ENCODE measurements at places on chromosomes 16 and 17.
A peak's percentile ranks its signal among the peaks of the same experiment; 100 is the strongest.

DNA sequence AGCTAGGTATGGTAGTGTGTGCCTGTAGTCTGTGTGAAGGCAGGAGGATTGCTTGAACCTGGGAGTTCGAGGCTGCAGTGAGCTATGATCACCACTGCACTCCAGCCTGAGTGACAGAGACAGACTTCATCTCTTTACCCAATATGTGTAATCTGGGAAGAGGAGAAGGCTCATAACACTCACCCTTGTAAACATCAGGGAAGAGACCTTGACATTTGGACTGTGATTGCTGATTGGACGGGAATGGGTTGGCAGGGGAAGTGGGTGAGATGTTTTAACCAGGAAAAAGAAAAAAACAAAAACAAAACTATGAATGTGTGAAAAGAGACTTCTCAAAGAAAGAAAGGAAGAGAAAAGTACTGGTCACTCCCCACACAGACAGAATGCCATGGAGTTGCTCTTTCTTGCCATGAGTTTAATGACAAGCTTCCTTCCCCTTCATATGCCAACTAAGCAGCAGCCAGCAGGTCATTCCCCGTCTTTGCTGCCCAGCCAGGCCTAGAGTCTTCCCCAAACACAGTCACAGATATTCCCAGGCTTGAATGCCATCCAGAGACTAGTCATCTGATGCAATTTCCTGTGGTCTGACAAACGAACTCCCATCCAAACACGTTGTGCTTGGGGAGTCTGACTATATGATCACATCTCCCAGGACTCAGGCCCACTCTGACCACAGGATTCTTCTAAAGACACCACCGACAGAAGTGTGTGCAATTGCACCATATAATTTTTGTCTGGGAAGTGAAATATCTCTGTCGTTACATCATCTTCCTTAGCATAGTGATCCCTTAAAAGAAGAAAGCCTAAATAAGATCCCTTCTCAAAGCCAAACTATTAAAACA, 3.6 kb upstream of the XAF1 start:
- DNase-seq, result no peak

- no peak for DNase-seq
Observed at GRCh38 chr16:13558752-13559151, 361.2 kb upstream of the ERCC4 start.

DNA sequence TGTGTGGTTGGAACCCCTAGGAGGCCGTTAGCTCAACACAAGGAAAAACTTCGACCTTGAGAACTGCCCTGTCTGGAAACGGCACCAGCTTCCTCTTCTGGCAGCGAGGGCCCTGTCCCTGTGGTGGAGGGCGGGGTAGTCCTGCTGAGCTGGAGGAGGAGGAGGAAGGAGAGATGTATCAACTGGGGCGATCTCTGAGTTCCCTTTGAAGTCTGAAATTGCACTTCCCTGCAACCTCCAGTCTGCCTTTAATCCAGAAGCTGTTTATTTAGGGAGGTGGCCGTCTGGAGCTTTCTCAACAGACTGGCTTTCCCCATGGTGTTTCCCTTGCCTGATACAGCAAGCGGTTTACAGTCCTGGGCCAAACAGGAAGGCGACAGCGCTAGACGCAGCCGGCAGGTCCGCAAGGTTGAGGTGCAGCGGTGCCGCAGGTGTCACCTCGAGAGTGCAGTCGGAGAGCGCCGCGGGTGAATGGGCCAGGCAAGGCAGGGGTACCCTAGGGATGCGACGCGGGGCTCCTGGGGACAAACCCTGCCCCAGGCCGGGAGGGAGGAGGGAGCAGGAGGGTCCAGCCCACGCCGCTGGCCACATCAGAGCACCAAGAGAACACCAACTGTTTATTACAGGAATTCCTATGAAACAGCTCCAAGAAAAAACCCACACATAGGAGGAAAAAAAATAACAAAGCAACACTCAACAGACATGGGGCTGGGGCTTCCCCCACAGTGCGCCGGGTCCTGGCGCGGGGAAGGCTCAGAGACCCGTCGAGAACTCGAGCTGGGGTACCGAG, 11.4 kb upstream of the MRPS23 start:
- DNase-seq, result no peak

GRCh38 chr17:62866471-62866870, 58.4 kb upstream of the MARCHF10 start:
- DNase-seq, result no peak

DNA sequence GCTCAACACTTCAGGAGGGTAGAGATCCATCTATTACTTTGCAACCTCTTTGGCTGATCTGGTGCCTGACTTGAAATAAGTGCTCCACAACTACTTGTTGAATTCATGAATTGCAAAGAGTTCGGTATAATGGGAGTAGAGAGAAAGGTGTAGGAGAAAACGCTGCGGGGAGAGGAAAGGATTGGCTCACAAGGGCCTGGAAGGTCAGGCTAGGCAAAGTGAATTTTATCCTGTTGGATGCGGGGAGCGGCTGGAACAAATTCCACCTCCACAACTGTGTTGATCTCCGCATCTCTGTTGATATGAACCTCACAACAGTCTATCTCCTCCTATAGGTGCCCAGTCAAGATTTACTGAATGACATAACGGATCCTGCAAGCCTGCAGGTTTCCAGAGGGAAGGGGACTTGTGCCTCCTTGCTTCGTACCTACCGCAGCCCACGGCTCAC, 684 bp downstream of the SLX4 start:
- no peak for DNase-seq

GRCh38 chr17:39332092-39332491, 69.3 kb downstream of the FBXL20 start:
- no peak for DNase-seq

DNA sequence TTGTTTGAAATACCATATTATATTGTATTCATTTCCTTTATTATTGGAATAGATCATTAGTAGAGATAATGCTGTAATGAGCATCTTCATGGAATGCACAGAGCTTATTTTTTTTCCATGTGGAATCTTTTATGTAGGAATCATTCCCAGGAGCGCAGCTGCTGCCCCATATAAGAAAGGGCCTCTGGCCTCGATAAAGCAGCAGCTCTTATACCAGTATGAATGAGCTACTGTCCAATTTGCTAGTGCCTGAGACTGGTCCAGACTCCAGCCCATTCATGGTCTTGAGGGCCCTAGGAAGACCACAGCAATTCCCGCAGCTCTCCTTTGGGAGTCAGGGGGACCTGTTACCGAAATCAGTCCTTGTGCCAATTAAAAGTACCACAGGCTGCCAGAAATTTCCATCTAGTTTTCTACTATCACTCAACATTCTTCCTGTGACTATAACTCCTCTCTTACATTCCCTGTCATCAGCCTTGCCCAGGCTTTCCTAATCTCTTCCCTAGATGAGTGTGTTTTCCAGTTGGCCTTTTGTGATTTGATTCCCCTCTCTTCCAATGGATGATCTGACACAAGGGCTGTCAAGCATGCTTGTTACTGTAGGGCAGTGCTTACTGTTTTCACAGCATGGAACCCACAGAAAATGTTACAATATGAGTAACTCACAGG, 1.9 kb downstream of the ZNF843 start:
- DNase-seq, result no peak

DNA sequence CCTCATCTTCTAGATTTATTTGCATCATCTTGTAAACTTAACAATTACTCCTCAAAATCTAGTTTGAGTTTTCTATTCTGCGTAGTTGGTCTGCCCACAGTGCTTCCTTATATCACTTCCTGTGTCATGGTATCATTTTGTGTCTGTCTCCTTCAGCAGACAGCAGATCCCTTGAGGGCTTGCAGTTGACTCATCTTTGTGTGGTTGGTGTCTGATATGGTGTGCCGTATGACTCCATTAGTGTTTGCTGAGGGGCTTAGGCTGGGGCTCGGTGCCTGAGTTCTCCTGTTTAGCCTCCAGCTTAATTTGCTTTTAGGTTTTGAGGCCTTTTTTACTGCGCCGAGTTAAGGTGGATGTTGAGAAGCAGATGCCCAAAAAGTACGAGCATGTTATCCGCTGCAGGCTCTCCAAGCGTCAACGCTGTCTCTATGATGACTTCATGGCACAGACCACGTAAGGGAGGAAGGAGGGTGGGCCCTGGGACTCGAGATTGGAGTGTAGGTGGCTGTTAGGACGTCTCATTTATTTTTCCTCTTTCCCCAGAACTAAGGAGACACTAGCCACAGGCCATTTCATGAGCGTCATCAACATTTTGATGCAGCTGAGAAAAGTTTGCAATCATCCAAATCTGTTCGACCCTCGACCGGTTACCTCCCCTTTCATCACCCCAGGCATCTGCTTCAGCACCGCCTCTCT, 16.9 kb downstream of the SRCAP start:
- peak; percentile 18 for DNase-seq

- DNase-seq, result no peak
Observed at GRCh38 chr16:16988963-16989362, 481.8 kb downstream of the XYLT1 start.

DNA sequence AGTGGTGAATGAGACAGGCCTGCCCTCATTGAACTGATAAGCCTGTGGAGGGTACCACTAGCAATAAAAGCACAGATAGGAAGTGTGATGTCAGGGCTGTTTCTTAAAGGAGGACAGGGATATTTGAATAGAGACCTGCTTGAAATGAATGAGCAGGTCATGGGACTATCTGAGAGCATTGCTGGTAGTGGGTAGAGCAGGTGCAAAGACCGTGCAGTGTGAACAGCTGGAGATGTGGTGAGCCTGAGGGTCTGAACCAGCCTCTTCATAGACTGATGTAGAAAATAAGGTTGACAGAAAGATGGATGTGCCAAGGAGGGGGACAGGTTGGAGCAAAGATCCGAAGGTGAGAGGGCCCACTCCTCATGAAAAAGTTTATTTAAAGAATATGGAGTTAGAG, 2.4 kb downstream of the NUP93 start:
- no peak for DNase-seq

- DNase-seq, result no peak
Observed at GRCh38 chr17:79659376-79659775, 48.5 kb upstream of the RBFOX3 start.

DNA sequence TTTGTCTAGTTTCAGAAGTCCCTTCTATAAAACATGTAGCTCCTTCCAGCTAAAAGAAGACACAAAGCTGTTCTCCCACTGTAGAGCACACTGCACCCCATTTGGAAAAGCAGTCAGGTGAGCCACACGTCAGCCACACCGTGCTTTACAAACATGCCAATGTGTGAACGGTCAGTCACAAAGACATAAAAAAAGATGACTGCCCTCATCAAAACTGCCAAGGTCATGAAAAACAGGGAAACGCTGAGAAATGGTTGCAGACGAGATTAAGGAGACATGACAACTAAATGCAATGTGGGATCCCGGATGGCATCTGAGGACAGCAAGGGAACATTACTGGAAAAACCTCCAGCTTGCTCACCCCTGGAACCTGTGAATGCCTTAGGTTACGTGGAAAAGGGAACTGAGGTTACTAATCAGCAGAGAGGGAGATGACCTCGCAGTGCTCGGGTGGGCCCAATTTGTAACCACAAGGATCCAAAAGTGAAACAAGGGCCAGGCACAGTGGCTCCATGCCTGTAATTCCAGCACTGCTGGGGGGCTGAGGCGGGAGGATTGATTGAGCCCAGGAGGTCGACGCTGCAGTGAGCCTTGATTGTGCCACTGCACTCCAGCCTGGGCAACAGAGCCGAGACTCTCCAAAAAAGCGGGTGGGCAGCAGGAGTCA, 8.1 kb downstream of the ANKRD11 start:
- no peak for DNase-seq

- peak; percentile 74 for DNase-seq
Observed at GRCh38 chr16:31476303-31477219, 4.6 kb downstream of the TGFB1I1 start.

DNA sequence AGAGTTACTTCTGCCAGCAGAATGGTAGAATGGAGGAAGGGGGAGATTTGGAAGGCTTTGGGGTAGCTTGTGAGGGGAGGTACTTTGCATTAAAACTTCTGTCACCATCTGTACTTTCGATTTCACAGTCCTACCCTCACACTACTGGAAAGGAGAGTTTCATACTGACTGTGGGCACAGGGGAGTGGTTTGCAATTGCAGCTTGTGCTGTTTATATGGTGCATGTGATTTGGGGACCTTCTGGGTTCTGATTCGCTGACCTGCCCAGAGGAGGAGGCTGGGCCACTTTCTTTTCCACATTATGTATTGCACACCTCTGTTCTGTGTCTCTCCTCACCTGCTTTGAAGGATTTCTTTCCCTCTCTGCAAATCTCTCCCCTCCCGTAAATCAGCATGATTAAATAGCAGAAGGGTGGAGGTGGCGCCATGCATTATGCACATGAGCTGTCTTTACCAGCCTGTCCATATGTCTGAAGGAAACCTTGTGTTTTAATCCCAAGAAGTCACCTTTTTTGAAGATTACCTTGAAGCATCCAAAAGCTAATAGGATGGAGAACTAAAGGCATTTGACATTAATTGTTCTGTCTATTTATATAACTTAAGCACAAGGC, 90.9 kb downstream of the RBFOX1 start:
- DNase-seq, result no peak

- no peak for DNase-seq
Observed at GRCh38 chr17:18182110-18182977, 1.3 kb upstream of the ALKBH5 start.

- DNase-seq, result no peak
Observed at GRCh38 chr16:56589141-56590039, at the start of gene MT3. TSS of gene MT3 (plus strand) at chr16:56589528. CDS start at chr16:56589591, 63 bp downstream.

GRCh38 chr17:28031174-28031573, 11.3 kb upstream of the NLK start:
- DNase-seq, result no peak

GRCh38 chr17:44930667-44931066, 15.4 kb upstream of the GFAP start:
- no peak for DNase-seq

- DNase-seq, result no peak
Observed at GRCh38 chr16:84840687-84841627, 21.2 kb downstream of the CRISPLD2 start.

DNA sequence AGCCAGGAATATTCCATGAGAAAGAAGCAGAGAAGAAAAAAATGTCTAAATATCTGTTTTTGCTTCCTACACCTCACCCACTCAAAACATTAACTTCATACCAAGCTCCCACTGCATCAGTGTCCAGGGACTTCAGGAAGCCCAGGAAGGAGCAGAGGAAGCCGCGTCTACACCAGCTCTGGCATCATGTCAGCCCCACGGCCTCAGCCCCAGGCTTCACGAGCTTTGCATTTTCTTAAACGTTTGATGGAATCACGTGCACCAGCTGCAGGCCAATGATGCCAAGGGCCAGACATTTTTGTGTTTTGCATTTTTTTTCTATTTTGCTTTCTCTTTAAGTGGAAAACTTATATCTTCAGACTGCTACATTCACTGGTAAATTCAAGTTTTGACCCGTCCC, 48.6 kb downstream of the CDRT4 start:
- no peak for DNase-seq

- no peak for DNase-seq
Observed at GRCh38 chr17:3535253-3535995, 22.2 kb downstream of the TRPV3 start.

DNA sequence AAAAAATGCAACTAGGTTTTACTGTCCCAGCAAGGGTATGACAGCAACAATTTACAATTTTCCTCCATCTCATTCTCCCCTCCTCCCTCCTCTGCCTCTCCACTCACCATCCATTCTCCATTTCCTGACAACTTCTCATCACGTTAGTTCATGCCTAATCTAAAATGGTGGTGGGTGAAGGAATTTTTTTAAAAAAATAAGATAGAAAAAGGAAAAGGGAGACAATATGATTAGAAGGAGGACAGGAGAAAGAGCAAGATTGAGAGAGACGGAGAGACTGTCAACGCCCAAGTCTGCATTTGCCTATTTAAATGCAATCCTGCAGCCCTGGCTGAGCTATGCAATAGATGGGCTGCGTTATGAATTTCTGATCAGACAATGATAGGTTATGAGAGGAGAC, 380.7 kb upstream of the PSMD7 start:
- DNase-seq, result no peak

All from stimulated activated CD8-positive, alpha-beta memory T cell treated with anti-CD3 and anti-CD28 coated beads, Interleukin-7, amount 100 ng/mL, for 1 hour (primary cell).